NCI-H1417 (cell line): ENCODE measurements at places on chromosomes 11 and 22.

- no peak for DNase-seq
Observed at GRCh38 chr11:24900514-24900913, 403.7 kb downstream of the LUZP2 start.

DNA sequence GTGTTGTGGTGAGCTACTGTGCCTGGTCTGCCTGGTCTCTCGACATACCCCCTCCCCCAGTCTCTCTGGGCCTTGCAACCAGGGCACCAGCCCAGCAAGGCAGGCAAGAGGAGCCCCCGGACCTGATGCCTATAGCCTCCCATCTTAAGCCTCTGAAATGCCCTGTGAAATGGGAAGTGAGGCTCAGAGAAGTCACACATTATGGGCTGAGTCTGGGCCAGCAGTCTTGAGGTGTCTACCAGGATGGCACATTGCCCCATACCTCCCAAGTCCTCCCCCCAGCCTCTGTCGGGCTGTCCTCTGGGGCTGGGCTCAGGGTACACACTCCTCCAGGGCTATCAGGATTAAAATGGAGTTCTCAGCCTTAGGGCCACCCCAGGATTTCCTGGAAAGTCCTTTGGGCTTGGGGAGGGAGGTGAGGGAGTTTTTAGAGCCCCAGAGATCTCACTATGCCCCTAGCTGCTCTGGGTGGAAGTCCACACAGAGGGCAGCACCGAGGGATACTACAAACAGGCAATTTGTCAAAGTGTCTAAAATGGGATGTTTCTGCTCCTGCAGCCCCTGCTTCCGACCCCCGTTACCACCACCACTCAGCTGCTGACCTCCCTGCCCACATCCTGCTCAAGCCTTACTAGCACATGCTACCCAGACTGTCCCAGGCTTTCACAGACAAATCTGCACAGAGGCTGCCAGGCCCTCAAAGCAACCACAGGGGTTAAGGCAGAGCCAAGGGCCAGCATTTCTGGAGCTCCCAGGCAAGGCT lies 3.1 kb upstream of the SH3BP1 start:
- no peak for DNase-seq

- no peak for DNase-seq
Observed at GRCh38 chr11:134349109-134349801, 17.5 kb downstream of the GLB1L2 start.

DNA sequence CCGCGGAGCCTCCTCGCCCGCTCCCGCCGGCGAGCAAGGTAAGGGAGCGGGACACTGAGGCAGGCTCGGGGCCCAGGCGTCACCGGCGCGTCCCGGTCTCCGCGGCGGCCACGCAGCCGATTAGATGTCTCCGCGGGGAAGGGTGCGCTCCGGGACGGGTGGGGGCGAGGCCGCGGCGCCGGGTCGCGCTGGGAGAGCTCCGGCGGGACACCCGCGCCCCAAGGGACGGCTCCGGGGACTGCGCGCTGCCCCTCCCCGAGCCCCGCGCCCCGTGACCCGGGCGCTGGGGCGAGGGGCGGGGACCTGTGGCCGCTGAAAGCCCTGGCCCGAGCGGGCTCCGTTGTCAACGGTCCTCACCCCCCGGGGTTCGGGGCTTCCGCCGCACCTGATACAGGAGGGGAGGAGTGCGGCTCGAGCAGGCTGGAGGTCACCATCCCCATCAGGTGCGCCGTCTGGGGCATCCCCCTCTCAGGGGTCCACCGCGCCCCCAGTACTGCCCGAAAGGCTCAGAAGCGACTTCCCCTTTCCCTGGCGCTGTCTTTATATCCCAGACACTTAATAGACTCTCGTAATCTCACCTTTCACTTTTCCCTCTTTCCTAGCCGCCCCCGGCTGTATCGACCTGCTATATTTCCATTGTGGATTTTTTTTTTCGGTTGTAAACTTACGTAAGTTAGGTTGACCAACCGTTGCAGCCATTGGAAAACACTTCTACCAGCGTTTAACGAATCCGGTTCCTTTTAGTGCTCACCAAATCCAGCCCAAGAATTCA lies 573 bp downstream of the PPFIA1 start:
- peak; percentile 68 for DNase-seq

DNA sequence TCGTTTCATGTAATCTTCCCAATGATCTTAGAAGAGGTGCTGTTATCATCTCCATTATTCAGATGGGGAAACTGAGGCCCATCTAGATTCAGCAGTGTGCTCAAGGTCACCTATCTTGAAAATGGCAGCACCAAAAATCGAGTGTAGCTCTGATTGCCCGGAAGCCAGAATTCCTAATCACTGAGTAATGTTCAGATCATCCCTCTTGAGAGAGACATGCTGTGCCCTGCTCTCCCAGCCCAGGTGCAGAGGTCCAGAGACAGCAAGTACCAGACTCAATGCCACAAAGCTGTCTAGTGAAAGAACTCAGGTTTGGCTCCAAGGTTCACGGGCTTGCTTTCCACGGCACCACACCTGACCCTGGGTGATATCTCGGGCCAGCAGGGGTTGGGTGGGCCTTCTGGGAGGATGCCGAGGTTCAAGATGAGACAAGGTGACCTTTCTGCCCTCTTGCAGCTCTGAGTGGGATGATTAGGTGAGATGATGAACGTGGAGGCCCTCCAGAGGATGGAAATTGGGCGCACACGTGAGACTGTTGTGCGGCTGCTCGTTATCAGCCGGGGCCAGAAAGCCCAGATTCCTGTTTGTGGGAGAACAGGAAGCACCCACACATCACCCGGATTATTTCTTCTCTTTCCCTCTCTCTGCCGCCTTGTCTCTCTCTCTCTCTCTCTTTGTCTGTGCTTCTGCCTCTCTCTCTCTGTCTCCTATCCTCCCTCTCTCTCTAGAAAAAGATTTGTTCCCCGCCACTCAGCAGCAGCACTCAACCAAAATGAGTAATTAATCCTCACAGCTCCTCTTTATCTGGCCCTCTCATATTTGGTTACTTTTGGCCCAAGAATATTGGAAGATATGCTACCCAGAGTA lies 19.0 kb upstream of the RASD2 start:
- DNase-seq, result peak; percentile 41

- no peak for DNase-seq
Observed at GRCh38 chr11:101458161-101458560, 125.6 kb downstream of the TRPC6 start.

- DNase-seq, result no peak
Observed at GRCh38 chr22:24077416-24077815, 66.3 kb downstream of the CABIN1 start.

- DNase-seq, result no peak
Observed at GRCh38 chr11:10648871-10649270, 44.7 kb downstream of the IRAG1 start.

- no peak for DNase-seq
Observed at GRCh38 chr11:105907319-105907718, 114.7 kb downstream of the MSANTD4 start.

GRCh38 chr11:74699615-74700396 lies 31.4 kb downstream of the CHRDL2 start:
- no peak for DNase-seq

DNA sequence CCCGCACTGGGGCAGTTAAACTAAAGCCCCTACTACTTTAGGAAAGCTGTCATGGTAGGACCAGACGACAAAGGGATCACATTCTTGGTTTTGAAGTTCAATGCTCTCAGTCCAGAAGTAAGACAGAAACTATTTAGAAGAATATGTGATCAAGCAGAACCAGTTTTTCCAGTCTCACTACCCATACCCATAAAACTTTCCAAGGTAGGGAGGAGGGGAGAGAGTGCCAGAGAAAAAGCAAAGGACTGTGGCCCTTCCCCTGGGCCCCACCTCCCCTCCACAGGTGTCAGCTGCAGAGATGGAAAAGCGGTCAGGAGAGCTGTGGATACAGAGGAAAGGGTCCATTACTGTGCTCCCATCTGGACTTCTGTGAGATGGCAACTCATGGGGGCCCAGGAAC lies 587.1 kb downstream of the SOX6 start:
- DNase-seq, result no peak

- DNase-seq, result peak; percentile 29
Observed at GRCh38 chr22:42080287-42080686, 787 bp downstream of the SMDT1 start.

DNA sequence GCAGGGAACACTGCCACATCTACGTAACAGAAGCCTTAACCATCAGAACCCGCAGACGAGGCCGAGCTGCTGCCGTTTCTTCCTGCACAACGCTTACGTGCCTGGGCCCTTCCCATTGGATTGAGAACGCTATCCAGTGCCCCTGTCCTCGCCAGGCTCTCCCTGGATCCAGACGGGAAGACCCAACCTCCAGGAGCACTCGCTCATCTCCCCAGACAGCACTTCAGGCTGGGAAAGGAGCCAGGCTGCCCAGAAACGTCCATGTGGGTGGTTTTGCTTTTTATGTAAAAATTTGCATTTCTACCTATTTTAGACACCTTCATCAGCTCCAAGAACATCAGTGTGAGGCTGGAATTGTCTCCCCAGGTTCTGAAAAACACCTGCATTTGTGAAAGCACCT lies 7.3 kb upstream of the CRYBB3 start:
- DNase-seq, result no peak

- no peak for DNase-seq
Observed at GRCh38 chr11:34629711-34630110, 8.8 kb downstream of the EHF start.

GRCh38 chr22:33397381-33397907 lies 339.3 kb upstream of the SYN3 start:
- DNase-seq, result no peak

GRCh38 chr11:76263166-76263565 lies 56.9 kb upstream of the WNT11 start:
- DNase-seq, result no peak

- no peak for DNase-seq
Observed at GRCh38 chr11:13637125-13638069, 31.1 kb upstream of the FAR1 start.

DNA sequence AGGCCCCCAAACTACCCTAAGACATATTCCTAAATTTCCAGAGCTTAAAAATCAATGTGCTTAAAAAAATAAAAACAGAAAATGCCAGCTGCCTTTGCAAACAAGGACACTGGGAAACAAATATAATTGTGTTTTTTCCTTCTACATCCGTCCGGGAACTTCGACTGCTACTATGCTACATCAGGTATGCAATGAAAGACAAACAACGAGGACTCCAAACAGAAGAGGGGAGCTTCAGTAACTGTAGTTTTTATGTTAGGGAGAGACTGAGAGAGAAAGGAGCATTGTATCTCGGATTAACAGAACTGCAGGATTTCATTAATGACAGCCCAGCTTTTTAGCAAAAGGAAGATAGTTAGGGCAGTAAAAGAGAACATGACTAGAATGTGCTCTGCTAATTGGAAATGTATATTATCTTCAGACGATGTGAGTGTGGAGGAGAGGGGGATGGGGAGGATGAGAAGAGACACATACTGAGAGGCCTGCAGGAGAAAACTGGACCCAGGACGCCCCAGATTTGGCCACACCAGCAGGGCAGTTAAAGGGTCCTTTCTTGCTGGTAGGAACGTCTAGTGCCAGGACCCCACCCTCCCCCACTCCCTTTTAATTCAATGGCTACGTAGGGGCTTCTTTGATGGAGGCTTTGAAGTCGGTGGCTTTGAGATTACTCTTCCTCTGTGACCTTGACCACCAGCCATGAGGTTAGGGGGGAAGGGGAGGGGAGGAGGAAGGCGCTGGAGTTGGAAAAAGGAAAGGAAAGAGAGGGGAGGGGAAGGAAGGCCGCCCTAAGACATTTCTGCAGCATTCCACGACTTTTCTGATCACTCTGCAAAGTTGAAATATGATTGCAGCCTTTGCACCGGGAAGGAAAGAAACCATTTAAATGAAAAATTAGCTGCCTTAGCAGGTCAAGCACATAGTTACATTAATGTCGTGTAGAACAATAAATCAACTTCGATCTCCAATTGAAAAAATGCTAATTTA lies 187.1 kb downstream of the BLID start:
- DNase-seq, result no peak

DNA sequence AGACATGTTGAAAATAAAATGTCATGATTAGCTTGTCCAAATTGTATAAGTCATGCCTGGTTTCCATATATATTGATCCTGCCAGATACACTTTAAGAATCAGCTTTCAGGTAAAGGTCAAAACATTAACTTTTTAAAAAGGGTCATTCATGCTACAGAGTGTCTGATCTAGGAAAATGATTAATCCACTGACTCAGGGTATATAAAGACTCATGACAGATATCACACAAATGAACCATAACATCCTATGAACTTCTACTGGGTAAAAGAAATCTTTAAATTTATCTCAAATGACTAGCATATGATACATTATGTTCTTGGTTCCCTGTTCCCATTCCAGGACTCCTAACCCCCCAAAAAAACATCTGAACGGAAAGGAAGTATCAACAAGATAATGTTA lies 11.7 kb downstream of the MRTFA start:
- no peak for DNase-seq

GRCh38 chr11:62682518-62682917 lies 3.6 kb upstream of the UBXN1 start:
- no peak for DNase-seq

- DNase-seq, result no peak
Observed at GRCh38 chr22:40628354-40629042, 8.0 kb downstream of the MRTFA start.

DNA sequence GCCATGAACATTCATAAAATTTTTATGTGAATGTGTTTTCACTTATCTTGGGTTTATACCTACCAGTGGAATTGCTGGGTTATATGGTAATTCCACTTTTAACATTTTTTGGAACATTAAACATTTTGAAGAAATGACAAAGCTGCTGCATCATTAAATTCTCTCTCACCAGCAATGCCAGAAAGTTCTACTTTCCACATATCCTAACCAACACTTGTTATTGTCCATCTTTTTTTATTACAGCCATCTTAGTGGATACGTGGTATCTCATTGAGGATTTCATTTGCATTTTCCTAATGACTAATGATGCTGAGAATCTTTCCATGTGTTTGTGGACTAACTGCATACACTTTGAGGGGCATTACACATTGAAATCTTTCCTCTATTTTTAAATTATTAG lies 122.6 kb downstream of the SIK3 start:
- no peak for DNase-seq

DNA sequence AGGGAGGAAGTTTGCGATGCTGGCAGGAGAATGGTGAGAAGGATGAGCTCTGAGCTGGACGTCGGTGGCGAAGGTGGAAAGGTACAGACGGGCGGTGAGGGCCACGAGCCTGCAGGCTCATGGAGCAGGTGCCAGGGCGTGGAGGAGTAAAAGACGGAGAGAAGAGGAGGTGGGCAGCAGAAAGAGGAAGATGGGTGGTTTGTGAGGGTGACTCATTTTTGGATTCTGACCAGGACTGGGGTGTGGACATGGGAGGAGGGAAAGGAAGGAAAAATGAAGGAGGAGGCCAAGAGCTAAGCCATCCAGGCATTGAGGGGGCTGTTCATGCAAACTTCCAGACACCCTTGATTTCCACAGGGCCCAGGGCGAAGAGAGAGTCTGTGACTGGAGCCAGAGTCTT lies 3.5 kb downstream of the ZDHHC24 start:
- no peak for DNase-seq

GRCh38 chr11:65625628-65626342 lies 10.2 kb downstream of the PCNX3 start:
- no peak for DNase-seq

- DNase-seq, result no peak
Observed at GRCh38 chr11:6962673-6963072, 36.4 kb downstream of the ZNF215 start.
